ENCODE measurements at places on chromosomes 12 and 14.
A peak's percentile ranks its signal among the peaks of the same experiment; 100 is the strongest.

GRCh38 chr14:40762685-40763084, 844.0 kb upstream of the LRFN5 start:
- no peaks in the 10 kb centered on the region for H3K27me3 ChIP-seq
- H3K36me3 ChIP-seq: no peaks in the 10 kb centered on the region
- no peak overlapping the region for H3K27ac ChIP-seq
- peak; percentile 6 for DNase-seq
- H3K4me3 ChIP-seq: no peak overlapping the region
- no peaks in the 10 kb centered on the region for H3K4me1 ChIP-seq

- H3K4me3 ChIP-seq: no peak overlapping the region
- peak overlapping the region; percentile 52 for H3K27ac ChIP-seq
- DNase-seq: peak; percentile 95
Measured at GRCh38 chr14:74563233-74563585, 48.8 kb downstream of the LTBP2 start.

DNA sequence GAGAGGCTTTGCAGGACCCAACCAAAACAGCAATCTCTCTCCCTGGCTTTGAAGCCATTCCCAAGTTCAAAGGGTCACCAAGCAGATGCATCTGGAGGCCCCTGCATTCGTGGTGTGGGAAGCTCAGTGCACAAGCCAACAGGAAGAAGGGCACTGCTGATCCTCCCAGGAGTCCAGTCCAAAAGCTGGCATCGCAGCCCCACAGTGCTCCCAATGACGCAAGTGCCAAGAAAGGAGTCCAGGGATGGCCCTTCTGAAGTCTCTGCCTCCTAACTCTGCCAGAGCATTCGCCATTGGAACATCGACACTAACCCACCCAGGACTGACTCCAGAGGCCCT, 25.1 kb downstream of the PXN start:
- no peak for DNase-seq
- H3K27me3 ChIP-seq: no peaks in the 10 kb centered on the region

DNA sequence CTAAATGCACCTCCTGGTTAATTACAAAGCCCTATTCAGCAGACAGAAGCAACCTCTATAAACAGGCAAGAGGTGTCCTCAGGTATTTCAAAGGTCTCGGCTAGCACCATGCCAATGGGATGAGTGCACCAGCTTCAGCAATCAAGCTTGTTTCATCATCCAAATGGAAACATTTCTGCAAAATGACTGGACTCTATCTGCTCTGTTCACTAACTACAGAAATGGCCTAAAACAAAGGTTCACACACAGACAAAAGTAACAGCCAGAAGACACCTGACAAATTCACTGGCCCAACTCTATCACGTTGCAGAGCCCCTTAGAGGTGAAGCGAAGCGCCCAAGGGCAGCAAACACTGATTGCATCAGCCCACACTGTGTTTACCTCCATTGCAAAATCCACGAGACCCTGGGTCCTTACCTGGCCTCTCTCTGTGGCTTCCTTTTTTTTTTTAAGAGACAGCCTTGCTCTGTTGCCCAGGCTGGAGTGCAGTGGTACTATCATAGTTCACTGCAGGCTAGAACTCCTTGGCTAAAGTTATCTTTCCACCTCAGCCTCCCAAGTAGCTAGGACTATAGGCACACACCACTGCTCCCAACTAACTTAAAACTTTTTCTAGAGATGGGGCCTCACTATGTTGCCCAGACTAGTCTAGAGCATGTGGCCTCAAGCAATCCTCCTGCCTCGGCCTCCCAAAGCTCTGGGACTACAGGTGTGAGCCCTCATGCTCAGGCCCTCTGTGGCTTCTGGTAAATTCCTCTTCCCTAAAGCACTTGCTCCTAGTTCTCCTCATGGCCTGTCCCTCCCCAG, 8.5 kb upstream of the SYNE3 start:
- H3K36me3 ChIP-seq: no peaks in the 10 kb centered on the region
- peaks cover 11% of the 10 kb centered on the region for H3K4me1 ChIP-seq

DNA sequence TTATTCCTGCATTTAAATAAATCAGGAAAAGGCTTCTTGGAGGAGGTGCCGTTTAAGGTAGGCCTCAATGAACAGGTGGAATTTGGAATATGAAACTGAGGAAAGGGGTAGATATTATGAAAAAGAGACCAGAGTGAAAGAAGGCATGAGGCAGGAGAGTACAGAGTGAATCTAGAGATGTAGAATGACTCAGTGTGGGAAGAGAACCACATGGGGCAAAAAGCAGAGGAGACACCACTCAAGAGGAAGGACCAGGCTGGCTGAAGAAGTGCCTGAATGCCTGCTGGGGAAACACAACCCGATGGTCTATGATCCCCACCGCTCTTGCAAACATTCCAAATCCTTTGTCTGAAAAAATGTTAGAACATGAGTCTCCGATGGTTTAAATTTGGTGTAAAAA, 1134.1 kb downstream of the VRK1 start:
- H3K4me1 ChIP-seq: no peaks in the 10 kb centered on the region
- H3K36me3 ChIP-seq: no peaks in the 10 kb centered on the region
- no peak overlapping the region for H3K27ac ChIP-seq
- no peak for DNase-seq

DNA sequence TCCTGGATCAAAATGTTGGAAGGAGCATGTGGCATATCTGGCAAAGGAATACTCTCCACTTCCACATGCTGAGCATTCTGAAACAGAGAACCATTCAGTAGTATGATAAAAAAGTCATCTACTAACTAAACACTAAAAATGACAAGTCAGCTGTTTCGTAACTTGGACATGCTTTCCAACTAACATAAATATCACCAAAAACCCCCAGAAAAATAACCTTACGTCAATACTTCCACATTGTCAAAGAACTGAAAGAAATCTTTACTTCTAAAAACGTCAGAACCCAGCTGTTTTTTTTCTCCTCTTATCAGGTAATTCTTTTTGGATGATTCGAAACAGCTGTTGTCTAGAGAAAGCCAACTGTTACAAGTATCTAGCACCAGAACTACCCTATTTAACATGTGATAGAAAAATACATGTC, 8.2 kb downstream of the WBP11 start:
- no peak for DNase-seq
- no peaks in the 10 kb centered on the region for H3K27me3 ChIP-seq
- no peak overlapping the region for H3K27ac ChIP-seq
- no peak overlapping the region for H3K4me3 ChIP-seq

GRCh38 chr12:89208661-89209096, 143.6 kb downstream of the DUSP6 start:
- H3K27me3 ChIP-seq: no peaks in the 10 kb centered on the region
- no peak overlapping the region for H3K27ac ChIP-seq
- H3K4me3 ChIP-seq: no peak overlapping the region
- no peaks in the 10 kb centered on the region for H3K4me1 ChIP-seq
- no peaks in the 10 kb centered on the region for H3K36me3 ChIP-seq
- peak; percentile 56 for DNase-seq

- no peak overlapping the region for H3K4me3 ChIP-seq
- H3K27me3 ChIP-seq: no peaks in the 10 kb centered on the region
- H3K36me3 ChIP-seq: no peaks in the 10 kb centered on the region
- H3K27ac ChIP-seq: no peak overlapping the region
- no peaks in the 10 kb centered on the region for H3K4me1 ChIP-seq
- no peak for DNase-seq
Measured at GRCh38 chr12:114274131-114274530, 131.8 kb downstream of the TBX5 start.

- H3K4me3 ChIP-seq: no peak overlapping the region
- DNase-seq: no peak
- no peaks in the 10 kb centered on the region for H3K27me3 ChIP-seq
Measured at GRCh38 chr12:103880299-103881142, 39.5 kb upstream of the NT5DC3 start.

DNA sequence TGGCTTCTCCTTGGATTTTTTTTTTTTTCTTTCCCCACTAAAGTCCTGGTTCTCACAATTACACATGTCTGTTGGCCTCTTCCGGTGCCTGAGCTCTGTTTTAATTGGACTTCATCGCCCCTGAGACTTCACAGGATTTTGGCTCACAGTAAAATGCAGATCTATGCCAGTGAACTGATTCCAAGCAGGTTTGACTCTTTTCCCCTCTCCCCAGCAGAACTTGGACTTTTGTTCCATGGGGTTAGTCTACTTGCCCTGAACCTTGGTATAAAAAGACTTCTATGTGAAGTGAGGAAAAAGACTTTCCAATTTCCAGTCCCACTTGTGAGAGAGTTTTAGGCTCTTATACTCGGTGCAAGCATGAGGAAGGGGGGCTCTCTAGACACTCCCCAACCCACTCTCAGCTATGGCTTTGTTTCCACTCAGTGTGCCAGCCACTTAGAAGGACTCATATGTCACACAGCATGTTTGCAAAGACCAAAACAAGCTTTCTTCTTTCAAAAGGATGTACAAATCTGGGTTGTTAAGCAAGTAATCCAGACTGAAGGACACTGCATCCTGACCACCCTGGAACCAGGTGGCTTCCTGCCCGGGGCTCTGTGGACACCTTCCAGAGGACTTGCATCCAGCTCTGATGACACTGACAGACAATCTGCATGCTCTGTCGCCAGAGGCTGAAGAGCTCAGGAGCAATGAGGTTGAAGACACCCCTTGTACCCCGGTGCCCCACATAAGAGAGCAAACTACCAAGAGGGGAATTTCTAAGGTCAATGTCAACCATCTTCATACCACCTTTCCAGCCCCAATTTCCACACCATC, 221.9 kb upstream of the EGLN3 start:
- DNase-seq: no peak
- no peaks in the 10 kb centered on the region for H3K4me1 ChIP-seq
- peaks cover 7% of the 10 kb centered on the region for H3K27me3 ChIP-seq
- H3K36me3 ChIP-seq: no peaks in the 10 kb centered on the region
- no peak overlapping the region for H3K4me3 ChIP-seq

GRCh38 chr12:124906606-124907261, 7.7 kb downstream of the UBC start:
- no peak overlapping the region for H3K4me3 ChIP-seq
- DNase-seq: peak; percentile 94
- H3K27me3 ChIP-seq: no peaks in the 10 kb centered on the region
- peaks cover 9% of the 10 kb centered on the region for H3K36me3 ChIP-seq

DNA sequence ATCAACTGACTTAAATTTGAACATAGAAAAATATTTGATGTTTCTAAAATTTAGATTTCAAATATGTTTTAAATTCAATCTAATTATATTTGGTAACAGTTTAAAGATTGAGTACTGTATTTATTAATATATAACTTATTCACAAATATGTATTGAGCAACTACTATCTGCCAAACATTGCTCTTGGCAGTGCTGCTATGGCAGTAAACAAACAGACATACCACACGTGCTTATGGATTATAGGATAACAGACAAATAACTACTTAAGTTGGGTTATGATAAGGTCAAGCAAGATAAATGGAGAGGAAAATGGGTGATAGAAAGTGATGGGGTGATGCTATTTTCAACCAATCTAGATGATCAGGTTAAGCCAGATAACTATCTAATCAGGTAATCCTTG, 538.1 kb downstream of the C12orf50 start:
- no peaks in the 10 kb centered on the region for H3K4me1 ChIP-seq
- no peaks in the 10 kb centered on the region for H3K36me3 ChIP-seq

DNA sequence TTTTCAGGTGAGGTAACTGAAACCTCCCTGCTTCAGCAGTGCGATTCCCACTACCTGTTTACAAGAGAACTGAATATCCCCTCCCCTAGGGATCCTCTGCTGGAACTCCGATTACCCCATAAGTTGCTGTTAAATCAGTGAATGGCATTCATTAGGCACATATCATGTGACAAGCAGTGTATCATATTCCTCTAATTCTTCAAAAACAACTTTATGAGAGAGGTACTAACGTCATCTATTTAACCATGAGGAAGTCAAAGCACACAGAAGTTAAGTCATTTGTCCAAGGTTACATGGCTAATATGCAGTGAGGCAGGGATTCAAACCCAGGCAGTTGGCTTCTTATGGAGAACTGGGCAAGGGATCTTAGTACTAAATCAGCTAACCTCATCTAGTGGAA, 43.9 kb upstream of the PCED1B start:
- no peak for DNase-seq
- H3K27ac ChIP-seq: no peak overlapping the region
- peaks cover 5% of the 10 kb centered on the region for H3K4me1 ChIP-seq
- no peaks in the 10 kb centered on the region for H3K27me3 ChIP-seq
- H3K4me3 ChIP-seq: no peak overlapping the region

- no peaks in the 10 kb centered on the region for H3K36me3 ChIP-seq
- no peak overlapping the region for H3K27ac ChIP-seq
- H3K4me1 ChIP-seq: peaks cover 1% of the 10 kb centered on the region
- peak; percentile 97 for DNase-seq
- no peak overlapping the region for H3K4me3 ChIP-seq
Measured at GRCh38 chr12:45336331-45336730, 120.4 kb downstream of the ANO6 start.

GRCh38 chr12:13592063-13592942, 389.1 kb downstream of the GRIN2B start:
- no peak overlapping the region for H3K4me3 ChIP-seq
- no peaks in the 10 kb centered on the region for H3K4me1 ChIP-seq
- H3K36me3 ChIP-seq: no peaks in the 10 kb centered on the region
- no peak for DNase-seq
- H3K27ac ChIP-seq: no peak overlapping the region

DNA sequence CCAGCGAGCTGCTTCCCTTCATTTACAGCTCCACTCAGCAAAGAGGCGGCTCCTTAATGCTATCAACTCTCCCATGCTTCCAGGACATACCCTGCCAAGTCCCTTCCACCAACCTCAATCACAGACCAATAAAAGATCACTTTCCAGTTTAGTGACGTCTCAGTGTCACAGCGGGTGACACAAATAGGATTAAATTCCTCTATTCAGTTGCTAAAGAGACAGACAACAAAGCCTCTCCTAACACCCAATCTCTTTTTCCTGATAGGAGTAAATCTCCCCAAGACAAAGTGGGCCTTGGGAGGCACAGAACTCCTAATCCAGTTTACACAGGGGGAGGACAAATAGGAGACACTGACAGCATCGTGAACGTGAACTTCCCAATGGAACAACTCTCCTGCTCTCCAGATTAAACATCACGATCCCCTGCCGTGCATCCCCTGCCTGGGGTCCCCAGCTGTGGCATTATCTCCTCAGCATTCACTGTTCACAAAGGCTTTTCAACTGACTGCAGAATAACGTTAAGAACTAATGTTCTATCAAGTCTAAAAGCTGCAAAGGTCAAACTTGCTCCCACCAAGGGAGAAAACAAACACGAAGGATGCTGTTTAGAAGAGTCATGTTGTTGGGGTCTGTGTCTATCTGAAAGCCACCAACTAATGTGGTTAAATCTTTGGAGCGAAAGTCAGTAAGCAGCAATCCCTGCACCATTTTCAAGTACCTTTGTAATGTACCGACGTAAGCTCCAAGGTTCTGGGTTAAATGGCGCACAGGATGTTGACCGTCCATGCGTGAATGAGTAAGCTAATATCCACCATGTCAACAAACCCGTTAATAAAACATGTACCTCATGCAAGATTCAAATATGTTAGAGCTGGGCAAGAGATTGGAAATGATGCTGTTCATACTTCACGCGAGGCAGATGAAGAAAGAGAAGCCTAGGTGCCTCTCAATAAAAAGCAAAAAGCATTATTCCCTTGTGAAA, 31.5 kb downstream of the TMEM132D start:
- no peak overlapping the region for H3K4me3 ChIP-seq
- no peak for DNase-seq
- H3K4me1 ChIP-seq: no peaks in the 10 kb centered on the region
- no peaks in the 10 kb centered on the region for H3K36me3 ChIP-seq

GRCh38 chr14:97644365-97644764, 847.2 kb downstream of the VRK1 start:
- H3K36me3 ChIP-seq: no peaks in the 10 kb centered on the region
- DNase-seq: no peak
- H3K27ac ChIP-seq: no peak overlapping the region
- no peak overlapping the region for H3K4me3 ChIP-seq

Data from mesenchymal stem cell (in vitro differentiated cells and primary cell).